ENCODE measurements at places on chromosomes 12 and 14. TPM values are rescaled to one million over a fixed set of nuclear protein-coding genes. Genes with fewer than 3 reads are reported as not detected.

Gene SP1
- 60.5 TPM for total RNA-seq

Gene GNB3
- total RNA-seq = 1.2 TPM

Gene KRT6B
- total RNA-seq = not detected

Gene C3AR1
- total RNA-seq = 53.1 TPM

Gene LPAR5
- 2.5 TPM for total RNA-seq

Gene RD3L
- not detected for total RNA-seq

Gene PRICKLE1
- total RNA-seq = 12.3 TPM

Gene CCND2
- 93.0 TPM for total RNA-seq

Gene SEC23A
- 139 TPM for total RNA-seq

Gene FAM181A
- not detected for total RNA-seq

Gene SLC4A8
- 0.90 TPM for total RNA-seq

Gene MANSC4
- not detected for total RNA-seq

Gene NDRG2
- total RNA-seq = 120 TPM

Gene STYX
- 13.9 TPM for total RNA-seq

Gene MMP17
- 4.7 TPM for total RNA-seq

Gene COCH
- 5.8 TPM for total RNA-seq

Gene NRXN3
- total RNA-seq = 0.84 TPM

Gene SLC35F4
- total RNA-seq = not detected

Gene PLEKHD1
- total RNA-seq = 0.19 TPM

Gene KCNA5
- 0.13 TPM for total RNA-seq

Gene AKAP6
- total RNA-seq = 1.5 TPM

Gene FSCB
- total RNA-seq = not detected

Gene CLEC1A
- total RNA-seq = 7.7 TPM

Gene PZP
- 0.61 TPM for total RNA-seq

Gene RILPL1
- total RNA-seq = 17.9 TPM

Gene OR5AU1
- not detected for total RNA-seq

Gene KRT79
- total RNA-seq = 2.4 TPM

Gene HVCN1
- 4.2 TPM for total RNA-seq

Gene WDR89
- total RNA-seq = 9.0 TPM

Gene SPTSSA
- total RNA-seq = 18.5 TPM

Gene SRGAP1
- total RNA-seq = 20.5 TPM

Gene TUNAR
- total RNA-seq = not detected

Gene HCAR2
- 33.6 TPM for total RNA-seq

Gene TMEM179
- total RNA-seq = not detected

Gene MSRB3
- total RNA-seq = 81.1 TPM

Gene SCN8A
- total RNA-seq = 1.2 TPM

Gene GRIP1
- 1.6 TPM for total RNA-seq

Gene KLRF1
- total RNA-seq = 0.51 TPM

Gene CTDSP2
- 156 TPM for total RNA-seq

Gene NKX2-1
- total RNA-seq = not detected

Gene CCDC196
- total RNA-seq = not detected

Gene NRL
- total RNA-seq = 1.6 TPM

Gene WSCD2
- total RNA-seq = 0.42 TPM

Gene DPPA3
- not detected for total RNA-seq

Gene CLEC2B
- total RNA-seq = 17.1 TPM

Gene OR6C2
- not detected for total RNA-seq

Gene FAR2
- total RNA-seq = 14.2 TPM

Gene CLEC2A
- not detected for total RNA-seq

Gene CLEC4D
- total RNA-seq = 4.8 TPM

Gene FERMT2
- total RNA-seq = 206 TPM

Gene NUDT4
- 119 TPM for total RNA-seq

Gene MYF5
- not detected for total RNA-seq

Gene OR6C76
- not detected for total RNA-seq

Gene SDSL
- total RNA-seq = 5.7 TPM

Gene WDHD1
- 3.6 TPM for total RNA-seq

Gene DTX1
- 69.9 TPM for total RNA-seq

Gene KLRD1
- total RNA-seq = 3.3 TPM

Measured in mesenteric fat pad (tissue), 1 donor.